Muscle of leg (tissue), 16 donors: ENCODE measurements at places on chromosomes 7 and 10. TPM values are rescaled to one million over a fixed set of nuclear protein-coding genes. Genes with fewer than 3 reads are reported as not detected.

The IDE gene
- polyA plus RNA-seq: 12.8 TPM

DNA sequence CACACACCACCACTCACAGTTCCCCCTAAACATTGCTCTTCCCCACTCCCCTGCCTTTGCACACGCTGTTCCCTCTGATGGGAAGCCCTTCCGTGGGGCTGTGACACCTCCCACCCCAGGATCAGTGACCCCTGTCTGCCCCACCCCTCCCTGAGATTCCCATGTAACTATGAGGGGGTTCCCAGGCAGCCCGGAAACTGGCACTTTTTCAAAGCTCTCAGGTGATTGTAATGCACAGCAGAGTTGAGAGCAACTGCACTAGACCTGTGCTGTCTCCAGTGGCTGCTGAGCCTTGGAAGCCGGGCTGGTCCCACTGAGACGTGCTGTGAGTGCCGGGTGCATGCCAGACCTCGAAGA lies 29.8 kb downstream of the GPRIN2 start:
- DNase-seq: no peak

DNA sequence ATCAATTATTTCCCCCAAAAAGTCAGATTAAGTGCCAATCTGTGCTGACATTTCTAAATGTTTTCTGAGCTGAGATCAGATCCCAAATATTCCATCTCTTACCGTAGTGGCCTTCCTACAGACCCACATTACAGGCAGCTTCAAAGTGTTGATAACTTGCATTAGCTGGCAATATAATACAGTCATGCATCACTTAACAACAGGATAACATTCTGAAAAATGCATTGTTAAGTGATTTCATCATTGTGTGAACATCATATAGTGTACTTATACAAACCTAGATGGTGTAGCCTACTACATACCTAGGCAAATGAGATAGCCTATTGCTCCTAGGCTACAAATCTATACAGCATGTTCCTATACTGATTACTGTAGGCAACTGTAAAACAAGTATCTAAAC lies 22.4 kb downstream of the SLC25A13 start:
- no peak for DNase-seq

GRCh38 chr7:155198901-155199845 lies 98.5 kb upstream of the INSIG1 start:
- no peak for DNase-seq

DNA sequence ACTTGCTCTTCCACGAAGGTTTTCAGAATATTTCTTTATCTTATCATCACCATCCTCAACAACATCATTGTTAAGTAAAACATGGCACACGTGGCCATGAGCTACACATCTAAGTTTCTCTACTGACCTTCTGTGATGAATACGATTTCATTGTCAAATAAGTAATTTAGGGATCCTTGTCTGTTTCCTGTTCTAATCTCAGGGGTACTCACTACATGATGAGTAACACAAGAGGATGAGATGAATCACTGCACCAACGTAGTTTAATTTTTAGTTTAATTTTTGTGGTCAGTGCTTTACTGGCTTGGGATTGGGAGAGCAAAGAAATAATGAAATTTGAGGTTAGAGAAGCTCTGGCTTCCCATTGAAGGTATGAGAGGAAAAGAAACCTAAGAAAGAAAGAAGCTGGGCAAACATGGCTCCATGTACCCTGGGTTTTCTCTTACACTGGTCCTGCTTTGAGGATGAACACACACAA lies 461.9 kb upstream of the KLF6 start:
- DNase-seq: no peak

The RBP3 gene
- polyA plus RNA-seq: 0.07 TPM

DNA sequence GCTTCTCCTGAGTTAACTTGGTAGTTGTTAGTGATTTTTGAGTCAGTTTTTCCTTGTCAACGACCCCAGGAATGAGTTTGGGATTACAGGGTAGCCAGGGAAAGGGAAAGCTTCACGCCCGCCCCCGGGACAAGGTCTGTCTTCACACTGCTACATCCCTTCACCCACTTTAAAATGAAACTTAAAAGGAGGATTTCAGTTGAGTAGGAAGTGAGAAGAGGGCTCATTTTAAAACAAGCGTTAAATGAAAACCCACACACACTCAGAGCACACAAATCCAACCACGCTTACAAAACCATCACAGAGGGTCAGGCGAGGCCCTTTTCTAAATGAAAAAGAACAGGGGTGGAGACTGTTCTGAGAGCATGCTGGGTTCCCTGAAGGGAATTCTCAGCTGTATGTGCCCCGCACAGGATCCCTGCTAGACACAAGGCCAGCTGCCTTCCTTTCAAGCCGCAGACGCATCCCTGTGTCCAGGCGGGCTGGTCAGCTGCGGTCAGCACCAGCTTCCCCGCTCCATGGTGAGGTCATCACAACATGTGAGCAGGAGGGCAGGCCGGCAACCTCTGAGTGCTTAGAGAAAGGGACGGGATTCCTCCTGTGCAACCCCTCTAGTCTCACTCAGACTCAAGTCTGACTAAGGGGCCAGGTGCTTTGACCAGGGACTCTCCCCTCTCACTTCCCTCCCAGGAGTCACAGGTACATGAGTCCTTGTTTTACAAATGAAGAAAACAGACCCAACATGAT lies 111.8 kb downstream of the EGFR start:
- peak; percentile 79 for DNase-seq

- DNase-seq: no peak
Measured at GRCh38 chr10:97762816-97763215, 9.0 kb downstream of the SFRP5 start.

GRCh38 chr7:73424489-73424885 lies 9.1 kb upstream of the FZD9 start:
- no peak for DNase-seq

The PDZD7 gene
- polyA plus RNA-seq: 6.1 TPM

The HTR7 gene
- polyA plus RNA-seq: 0.17 TPM
